Bronchial smooth muscle cell (primary cell): ENCODE measurements at places on chromosomes 2 and 18. TPM values are rescaled to one million over a fixed set of nuclear protein-coding genes. Genes with fewer than 3 reads are reported as not detected.

Gene KCNIP3
- 1.4 and 1.6 TPM in 2 replicates for total RNA-seq

Gene MC4R
- total RNA-seq, result not detected in 2 replicates

Gene TSPYL6
- total RNA-seq, result not detected in 2 replicates

Gene LONRF2
- under 0.01 TPM in 2 replicates for total RNA-seq

Gene BOLL
- total RNA-seq, result not detected in 2 replicates

Gene SLC9A4
- not detected in 2 replicates for total RNA-seq

Gene GLS
- total RNA-seq, result 120 and 170 TPM in 2 replicates

Gene ZSWIM2
- total RNA-seq, result not detected in 2 replicates

Gene ZRANB3
- 6.3 and 6.9 TPM in 2 replicates for total RNA-seq

Gene C1QL2
- total RNA-seq, result not detected in 2 replicates

Gene KIAA2012
- not detected in 2 replicates for total RNA-seq

Gene VWA3B
- total RNA-seq, result 0.16 and 0.17 TPM in 2 replicates

Gene SMYD1
- not detected in 2 replicates for total RNA-seq

Gene TBR1
- not detected in 2 replicates for total RNA-seq

Gene ABCB6
- 26.8 and 61.6 TPM in 2 replicates for total RNA-seq
